Liver (tissue), 10 donors: ENCODE measurements at places on chromosomes 4 and X.

- H3K27me3 ChIP-seq: no peaks in the 10 kb centered on the region
- H3K27ac ChIP-seq: peak overlapping the region; percentile 33
- DNase-seq: no peak
- H3K4me1 ChIP-seq: peaks cover 10% of the 10 kb centered on the region
Observed at GRCh38 chr4:53905276-53905940, 159.0 kb downstream of the CHIC2 start.

DNA sequence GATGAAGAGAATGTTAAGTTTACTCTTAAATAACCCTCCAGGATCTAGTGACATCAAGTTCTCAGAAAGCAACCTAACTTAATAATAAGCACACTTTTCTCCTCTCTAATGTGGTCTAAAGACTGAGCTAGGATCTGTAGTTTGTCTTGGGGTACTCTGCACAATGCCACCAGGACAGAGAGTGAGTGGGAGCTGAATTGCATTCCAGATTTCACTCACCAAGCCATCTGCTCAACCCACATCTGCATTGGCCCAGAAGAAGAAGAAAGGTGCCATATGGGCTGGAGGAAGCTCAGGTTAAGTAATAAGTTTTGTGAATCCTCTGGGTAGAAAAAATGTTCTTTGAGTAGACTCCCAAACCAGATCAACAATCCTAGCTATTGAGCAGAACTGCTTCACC lies 384.6 kb downstream of the PPP3CA start:
- H3K4me1 ChIP-seq: no peaks in the 10 kb centered on the region
- no peaks in the 10 kb centered on the region for H3K27me3 ChIP-seq
- H3K27ac ChIP-seq: no peak overlapping the region
- DNase-seq: no peak

GRCh38 chrX:125004799-125005198 lies 314.9 kb upstream of the TEX13C start:
- no peak overlapping the region for H3K27ac ChIP-seq
- H3K4me3 ChIP-seq: no peak overlapping the region
- no peak for DNase-seq
- peaks cover 4% of the 10 kb centered on the region for H3K4me1 ChIP-seq
- H3K36me3 ChIP-seq: no peaks in the 10 kb centered on the region
- no peaks in the 10 kb centered on the region for H3K27me3 ChIP-seq

DNA sequence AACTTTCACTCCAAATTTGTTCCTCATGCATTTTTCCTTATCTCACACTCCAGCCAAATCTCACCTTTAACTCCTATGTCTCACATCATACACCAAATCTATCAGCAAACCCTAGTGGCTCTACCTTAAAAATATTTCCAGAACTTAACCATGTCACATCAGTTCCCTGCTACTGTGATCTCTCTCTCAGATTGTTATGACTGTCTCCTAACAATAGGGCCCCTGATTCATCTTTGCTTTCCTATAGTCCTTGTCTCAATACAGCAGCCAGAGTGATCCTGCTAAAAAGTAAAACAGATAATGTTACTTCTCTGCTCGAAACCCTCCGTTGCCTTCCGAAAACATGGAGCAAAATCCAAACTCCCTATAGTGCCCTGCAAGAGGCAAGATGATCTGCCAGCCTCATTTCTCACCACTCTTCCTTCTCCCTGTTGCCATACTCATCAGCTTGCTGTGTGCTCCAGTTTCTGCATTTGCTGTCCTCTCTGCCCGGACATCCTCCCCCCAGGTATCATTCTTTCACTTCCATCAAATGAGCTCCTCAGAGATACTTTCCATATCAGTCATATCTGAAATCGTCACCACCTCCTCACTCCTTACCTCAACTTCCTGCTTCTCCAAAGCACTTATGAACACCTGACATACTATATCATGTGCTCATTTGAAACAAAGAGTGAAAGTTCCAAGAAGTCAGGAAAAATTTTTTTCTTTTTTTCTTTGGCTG lies 293.4 kb upstream of the NR3C2 start:
- no peaks in the 10 kb centered on the region for H3K27me3 ChIP-seq
- H3K27ac ChIP-seq: no peak overlapping the region
- H3K4me1 ChIP-seq: no peaks in the 10 kb centered on the region
- H3K36me3 ChIP-seq: no peaks in the 10 kb centered on the region
- no peak overlapping the region for H3K4me3 ChIP-seq

GRCh38 chr4:152257601-152258066 lies 278.3 kb downstream of the FBXW7 start:
- no peak overlapping the region for H3K27ac ChIP-seq
- H3K27me3 ChIP-seq: no peaks in the 10 kb centered on the region
- H3K36me3 ChIP-seq: no peaks in the 10 kb centered on the region
- H3K4me1 ChIP-seq: no peaks in the 10 kb centered on the region

DNA sequence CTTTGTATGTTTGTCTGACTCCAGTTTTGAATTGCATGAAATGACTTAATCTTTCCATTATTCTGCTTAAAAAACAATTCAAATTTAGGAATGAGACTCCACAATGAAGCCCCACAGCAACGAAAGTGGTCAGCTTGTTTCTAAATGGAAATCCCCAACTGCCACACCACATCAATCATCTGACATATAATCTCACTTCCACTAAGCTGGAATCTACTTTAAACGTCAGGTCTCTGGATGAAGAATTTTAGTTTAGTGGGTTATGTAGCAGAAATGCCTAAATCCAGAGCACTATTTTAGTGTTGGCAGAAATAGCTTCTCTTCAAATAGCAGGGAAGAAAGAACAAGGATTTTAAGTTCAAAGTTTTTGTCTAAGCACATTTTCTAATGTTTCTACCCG lies 1.7 kb upstream of the BMP2K start:
- H3K4me3 ChIP-seq: no peak overlapping the region
- peaks cover 2% of the 10 kb centered on the region for H3K4me1 ChIP-seq
- peak overlapping the region; percentile 96 for H3K27ac ChIP-seq
- DNase-seq: no peak
